ENCODE measurements at places on chromosomes 4 and X.

DNA sequence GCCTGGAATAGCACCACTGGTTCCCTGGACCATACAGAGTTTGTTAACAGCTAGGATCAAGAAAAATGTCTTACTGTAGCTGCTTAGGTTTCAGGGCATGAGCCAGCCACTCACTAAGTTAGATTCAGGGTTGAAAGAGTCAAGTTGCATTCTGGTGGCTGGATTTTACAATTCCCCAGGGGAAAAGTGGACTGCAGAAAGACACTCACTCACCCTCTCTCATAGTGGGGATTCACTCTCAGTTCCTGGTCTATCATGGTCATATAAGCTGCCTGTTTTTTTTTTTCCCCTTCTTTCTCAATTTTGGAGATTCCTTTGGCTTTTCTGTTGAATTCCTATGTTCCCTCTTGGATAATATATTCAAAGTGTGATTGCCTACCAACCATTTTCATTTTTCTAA is 744.2 kb upstream of the GRIA3 start:
- DNase-seq, result peak; percentile 22

GRCh38 chr4:184757810-184758209 is 23.9 kb upstream of the CENPU start:
- DNase-seq, result peak; percentile 45

DNA sequence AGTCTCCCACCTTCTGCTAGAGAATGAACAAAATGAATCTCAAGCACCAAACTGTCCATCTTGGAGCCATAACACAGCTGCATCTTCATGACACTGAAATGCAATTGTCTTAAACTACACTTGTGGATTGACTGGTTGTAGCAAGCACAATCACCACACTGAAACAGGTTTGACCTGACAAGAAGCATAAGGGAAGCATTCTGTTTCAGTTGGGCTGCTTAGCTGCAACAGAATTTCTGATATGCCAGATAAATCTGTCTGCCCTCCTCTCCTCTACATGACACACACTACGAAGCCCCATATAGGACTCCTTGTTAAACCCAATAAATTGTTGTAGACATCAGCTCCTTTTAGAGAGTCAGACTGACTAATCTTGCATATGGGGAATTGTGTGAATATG is 101.8 kb upstream of the NPY2R start:
- DNase-seq, result no peak

- no peak for DNase-seq
Measured at GRCh38 chr4:6175426-6175825, 24.9 kb downstream of the JAKMIP1 start.

DNA sequence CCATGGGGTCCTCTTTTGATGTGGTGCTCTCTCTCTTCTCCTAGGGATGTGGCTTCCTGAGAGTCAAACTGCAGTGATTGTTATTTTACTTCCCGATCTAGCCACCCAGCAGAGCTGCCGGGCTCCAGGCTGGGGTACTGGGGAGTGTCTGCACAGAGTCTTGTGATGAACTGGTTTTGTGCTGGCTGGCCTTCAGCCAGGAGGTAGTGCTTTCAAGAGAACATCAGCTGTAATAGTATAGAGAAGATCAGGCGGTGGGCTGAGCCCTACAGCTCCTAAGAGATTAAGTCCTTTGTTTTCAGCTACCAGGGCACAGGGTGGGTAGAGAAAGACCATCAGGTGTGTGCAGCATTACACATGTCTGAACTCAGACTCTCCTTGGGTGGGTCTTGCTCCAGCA is 59.0 kb upstream of the AGTR2 start:
- DNase-seq, result no peak

GRCh38 chr4:108940149-108940548 is 177.3 kb upstream of the ETNPPL start:
- no peak for DNase-seq

DNA sequence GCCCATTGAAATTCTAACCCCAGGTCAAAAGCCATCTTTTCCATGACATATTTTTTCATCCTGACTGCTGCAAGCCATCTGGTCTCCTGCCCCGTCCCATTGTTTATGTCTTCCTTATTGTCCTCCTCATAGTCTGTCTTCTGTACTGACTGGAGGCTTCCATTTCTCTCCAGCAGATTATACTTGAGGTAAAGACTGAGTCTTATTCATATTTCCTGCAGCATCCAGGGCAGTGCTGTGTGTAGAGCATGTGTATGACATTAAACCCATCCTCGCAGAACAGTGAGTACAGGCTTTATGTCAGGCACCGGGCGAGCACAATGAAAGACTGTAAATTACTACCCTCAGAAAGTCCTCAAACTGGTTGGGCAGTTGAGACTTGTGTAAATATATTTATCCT is 275.1 kb downstream of the C4orf33 start:
- no peak for DNase-seq

- peak; percentile 53 for DNase-seq
Measured at GRCh38 chr4:4443821-4444220, 56.9 kb downstream of the NSG1 start.

GRCh38 chr4:61070269-61070668 is 129.9 kb upstream of the ADGRL3 start:
- DNase-seq, result no peak

GRCh38 chr4:139682741-139683151 is 17.1 kb downstream of the MGST2 start:
- DNase-seq, result no peak

DNA sequence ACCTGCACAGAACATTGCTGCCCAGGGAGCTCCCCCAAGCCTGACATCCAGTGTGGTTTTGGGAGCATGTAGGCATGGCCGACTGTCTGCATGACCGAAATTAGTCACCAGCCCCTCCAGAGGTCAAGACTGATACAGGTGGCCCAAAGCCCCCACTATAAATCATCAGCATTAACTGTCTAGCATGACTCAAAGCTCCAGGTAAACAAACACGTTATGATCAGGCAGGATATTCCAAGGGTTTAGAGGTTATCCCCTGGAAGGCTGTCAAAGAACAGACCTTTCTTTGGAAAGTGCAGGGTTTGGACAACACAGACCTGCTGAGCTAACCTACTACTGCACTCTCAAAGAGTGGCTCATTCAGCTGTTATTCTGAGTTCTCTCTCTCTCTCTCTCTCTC is 2.1 kb upstream of the FAM9A start:
- DNase-seq, result no peak

DNA sequence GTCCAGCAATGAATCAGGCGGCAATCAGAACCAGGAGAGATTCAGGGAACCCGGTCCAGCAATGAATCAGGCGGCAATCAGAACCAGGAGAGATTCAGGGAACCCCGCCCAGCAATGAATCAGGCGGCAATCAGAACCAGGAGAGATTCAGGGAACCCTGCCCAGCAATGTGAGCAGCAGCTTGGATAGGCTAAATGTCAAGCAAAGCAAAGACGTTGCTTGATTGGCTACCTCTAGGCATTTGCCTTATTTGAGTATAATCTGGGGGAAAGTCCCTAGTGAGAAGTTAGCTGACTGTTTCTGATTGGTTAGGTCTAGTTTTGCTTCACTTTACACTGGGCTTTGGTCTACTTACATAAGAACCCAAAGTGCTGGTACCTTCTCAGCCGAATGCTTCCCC is 1212.2 kb upstream of the TENM3 start:
- no peak for DNase-seq

DNA sequence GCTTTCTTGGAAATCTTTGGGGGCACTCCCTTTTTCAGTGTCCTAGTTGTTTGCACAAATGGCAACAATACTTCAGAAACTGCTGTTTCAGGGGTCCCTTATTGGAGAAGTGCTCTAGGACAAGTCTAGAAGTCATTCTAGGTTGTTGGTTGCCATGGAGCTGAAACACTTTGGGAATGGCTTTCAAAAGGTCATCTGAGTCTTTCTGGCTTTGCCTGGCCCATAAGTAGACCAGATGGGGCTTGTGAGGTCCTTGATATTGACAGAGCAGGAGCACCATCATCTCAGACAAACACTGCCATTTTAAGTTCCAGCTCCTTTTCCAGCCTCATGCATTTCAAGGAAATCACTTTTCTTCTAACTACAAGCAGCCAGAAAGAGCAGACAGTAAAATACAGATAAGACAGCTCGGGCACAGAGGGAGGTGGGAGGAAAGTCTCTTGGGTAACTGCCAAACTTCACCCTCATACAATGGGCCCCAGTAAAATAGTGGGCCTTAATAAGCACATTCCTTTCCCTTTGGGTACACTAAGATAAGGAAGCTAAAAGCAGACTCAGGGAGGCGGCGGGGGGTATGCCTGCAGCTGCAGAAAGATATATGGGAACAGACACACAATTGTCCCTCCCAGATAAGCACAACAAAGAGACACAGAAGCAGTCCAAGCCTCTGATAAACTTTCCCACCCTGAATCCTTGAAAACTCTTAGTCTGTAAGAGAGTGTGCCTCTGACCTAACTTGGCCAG is 8.5 kb upstream of the NXF3 start:
- DNase-seq, result no peak

GRCh38 chrX:75115707-75116413 is 40.2 kb downstream of the ABCB7 start:
- no peak for DNase-seq

DNA sequence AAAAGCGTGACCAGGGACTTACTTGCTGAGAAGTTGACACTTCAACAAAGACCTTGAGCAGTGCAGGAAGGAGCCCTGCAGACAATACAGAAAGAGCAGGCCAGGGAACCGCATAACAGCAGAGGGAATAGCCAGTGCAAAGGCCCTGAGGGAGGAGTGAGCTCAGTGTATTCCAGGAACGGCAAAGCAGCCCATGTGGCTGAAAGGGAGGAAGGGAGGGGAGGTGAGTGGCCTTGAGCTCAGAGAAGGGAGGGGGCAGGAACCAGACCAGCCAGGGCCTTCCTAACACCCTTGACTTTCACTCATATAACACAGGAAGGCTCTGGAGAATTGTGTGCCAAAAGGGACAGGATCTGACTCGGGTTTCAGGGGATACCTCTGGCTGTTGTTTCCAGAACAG is 112.2 kb downstream of the BCOR start:
- no peak for DNase-seq

GRCh38 chrX:136765821-136766356 is 14.8 kb downstream of the ARHGEF6 start:
- DNase-seq, result no peak

DNA sequence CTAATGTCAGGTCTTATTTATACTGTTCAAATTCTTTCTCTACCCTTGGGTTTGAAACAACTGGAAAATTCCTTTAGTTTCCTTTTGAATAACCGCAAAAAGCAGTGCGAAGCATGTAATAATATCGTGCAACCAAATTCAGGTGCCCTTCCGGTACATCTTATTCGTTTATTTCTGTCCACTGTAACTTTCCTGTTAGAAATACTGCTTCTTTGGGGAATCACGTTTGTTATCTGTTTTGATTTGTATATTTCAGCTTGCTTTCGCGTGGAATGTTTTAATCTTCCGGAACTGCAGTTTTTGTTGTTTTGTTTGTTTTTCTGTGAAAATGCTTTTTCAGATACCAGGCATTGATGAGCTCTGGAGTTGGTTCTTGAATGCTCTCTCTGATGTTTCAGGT is 85.7 kb upstream of the HPRT1 start:
- DNase-seq, result no peak

- peak; percentile 49 for DNase-seq
Measured at GRCh38 chrX:129759576-129760061, 20.1 kb upstream of the SASH3 start.

GRCh38 chr4:113810906-113811305 is 49.4 kb upstream of the CAMK2D start:
- DNase-seq, result peak; percentile 55

DNA sequence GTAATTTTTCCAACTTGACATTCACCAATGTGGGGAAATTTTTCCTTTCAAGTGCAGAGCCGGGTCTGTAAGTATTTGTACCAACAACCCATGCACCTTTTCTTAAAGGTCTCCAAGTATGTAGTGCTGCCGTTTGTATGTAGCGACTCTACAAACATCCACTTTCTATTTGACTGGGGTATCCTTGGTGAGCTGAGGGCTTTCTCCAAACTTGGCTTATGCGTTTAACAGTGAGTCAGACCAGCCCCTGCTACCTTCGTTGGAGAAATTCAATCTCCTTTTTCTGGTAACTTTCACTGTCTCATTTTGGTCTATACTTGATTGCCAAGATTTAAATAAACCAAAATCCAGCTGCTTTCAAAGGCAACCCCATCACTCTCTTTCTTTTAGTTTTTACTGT is 34.9 kb downstream of the MGST2 start:
- DNase-seq, result no peak
